NCI-H748 treated with DMSO at 0.1 percent for 48 hours (cell line): ENCODE measurements at places on chromosomes 6 and 20.
A peak's percentile ranks its signal among the peaks of the same experiment; 100 is the strongest.

DNA sequence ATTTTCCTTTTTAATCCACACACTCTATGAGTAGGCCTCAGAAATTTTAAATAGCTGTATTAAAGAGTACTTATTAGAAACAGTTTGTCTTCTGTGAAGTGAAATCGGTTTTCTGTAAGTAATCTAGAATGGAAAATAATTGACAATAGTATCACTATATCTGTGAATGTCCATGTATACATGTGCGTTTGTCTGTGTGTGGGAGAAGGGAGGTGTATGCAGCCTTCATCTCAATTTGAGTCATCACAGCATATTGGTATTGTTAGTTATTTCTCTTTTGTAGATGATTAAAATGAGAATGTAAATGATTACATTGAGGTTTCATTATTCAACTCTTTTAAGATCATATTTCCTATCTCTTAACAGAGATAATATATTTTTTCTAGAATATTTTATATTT lies 206.0 kb downstream of the EYS start:
- no peak for DNase-seq

GRCh38 chr20:23147647-23147963 lies 61.5 kb upstream of the CD93 start:
- DNase-seq, result no peak

DNA sequence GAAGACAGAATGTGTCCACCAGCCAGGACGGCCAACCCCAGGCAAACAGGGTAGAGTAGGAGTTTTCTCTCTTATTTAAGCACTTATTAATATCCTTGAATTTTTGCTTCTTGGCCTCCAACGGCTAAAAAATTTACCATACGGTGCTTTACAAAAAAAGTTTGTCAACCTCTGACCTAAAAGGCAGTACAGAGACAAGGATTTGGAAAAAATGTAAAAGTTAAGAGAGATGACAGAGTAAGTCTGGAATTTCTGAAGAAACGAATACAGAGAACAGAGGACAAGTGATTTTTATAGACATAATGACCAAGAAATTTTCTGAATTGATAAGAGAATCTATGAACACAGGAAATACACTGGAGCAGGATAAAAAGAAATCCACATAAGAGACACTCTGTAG lies 10.2 kb downstream of the OSER1 start:
- DNase-seq, result no peak

DNA sequence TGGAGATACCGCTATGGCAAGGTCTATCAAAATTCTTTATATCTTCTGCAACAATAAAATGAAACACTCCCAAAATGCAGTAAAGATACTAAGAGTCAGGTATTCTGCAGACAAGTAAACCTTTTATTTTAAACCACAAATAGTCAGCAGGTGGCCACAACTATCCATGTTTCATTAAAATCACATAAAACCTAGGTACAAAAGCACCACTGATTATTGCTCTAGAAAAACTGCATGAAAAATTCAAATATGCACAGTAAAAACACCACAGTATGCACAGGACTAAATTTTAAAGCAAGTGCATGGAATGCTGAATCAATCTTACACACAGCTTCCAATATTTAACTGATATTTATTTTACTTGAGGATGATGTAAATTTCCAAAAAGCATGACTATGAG lies 33.3 kb downstream of the HMGN3 start:
- DNase-seq, result no peak

DNA sequence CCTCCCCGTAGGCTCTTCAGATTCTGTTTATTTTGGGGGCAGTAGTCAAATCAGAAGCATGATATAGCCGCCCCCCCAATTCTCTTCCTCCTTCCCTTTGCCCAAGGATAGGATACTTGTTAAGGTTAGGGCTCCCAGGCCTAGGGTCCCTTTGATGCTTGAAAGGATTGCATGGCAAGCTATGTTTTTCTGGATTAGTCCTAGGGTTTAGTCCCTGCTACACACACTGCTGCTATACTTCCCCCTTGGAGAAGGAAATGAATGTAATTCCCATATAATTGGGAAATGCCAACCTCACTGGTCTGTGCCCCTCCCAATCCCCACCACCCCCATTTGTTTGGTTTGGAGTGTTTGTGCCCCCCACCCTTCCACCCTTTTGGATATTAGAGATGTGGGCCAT lies 62.8 kb downstream of the ZFAND3 start:
- no peak for DNase-seq

DNA sequence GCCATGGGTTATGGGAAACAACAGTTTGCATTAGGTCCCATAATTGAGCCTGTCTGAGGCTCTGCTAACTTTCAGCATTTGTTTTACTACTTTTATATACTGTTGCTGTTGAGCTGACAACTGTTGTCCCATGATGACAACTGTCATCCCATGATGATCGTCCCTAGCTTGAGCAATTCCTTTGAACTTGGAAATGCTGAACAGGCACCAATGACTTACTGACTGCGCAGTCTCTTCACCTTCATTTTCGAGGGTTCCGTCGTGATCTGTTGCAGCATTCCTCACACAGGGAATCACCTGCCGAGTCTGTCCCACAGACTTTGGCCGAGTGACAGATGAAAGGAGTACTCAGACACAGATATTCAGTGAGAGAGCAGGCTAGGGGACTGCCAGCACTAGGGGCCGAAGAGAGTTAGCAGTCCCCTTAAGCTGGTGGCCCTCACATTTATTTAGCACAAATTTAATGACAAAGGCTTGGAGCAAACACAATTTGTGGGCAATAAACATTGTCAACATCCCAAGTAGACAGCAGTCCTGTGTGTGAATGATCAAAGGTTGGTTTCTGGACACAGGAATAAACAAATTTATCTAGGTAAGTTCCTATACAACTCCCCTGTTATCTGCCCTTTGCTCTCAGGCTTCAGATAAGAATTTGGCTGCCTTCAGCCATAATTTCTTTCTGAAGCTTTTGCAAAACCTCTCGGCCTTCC lies 10.0 kb upstream of the TBC1D20 start:
- no peak for DNase-seq

- DNase-seq, result no peak
Measured at GRCh38 chr6:146868671-146869209, 270.0 kb downstream of the ADGB start.

GRCh38 chr20:60817891-60818290 lies 434.2 kb upstream of the CDH4 start:
- no peak for DNase-seq

DNA sequence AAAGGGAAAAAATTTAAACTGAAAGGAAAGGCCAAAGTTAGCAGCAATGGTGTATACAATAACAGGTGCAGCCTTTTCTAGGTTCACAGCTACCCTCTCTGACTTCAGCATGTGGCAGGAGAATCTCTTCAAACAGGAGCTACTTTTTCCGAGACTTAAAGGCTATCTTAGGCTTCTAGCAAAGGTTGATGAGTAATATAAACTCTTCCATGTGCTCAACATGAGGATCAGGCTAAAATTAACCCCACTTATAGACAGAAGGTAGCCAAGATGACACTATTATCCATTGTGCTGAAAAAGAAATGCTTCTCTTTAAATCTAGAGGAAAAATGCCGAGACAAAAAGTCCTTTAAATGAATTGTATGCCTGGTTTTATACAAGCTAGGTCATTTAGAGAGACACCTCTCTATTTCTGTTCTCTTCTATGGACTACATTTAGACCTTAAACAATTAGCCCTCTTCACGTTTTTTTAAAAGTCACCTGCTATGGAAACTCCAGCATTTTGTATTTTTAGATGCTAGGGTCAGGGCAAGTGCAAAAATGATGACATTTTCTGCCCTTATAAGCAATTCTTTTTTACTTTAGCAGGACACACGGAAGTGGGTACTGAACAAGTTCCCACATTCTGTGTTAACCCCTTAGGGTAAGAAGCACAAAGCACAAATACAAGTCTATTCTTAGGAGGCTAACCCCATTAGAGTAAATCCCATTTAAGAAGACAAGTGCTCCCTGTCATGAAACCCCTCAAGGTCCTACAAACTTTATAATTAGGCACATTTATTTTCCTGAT lies 216.8 kb upstream of the CITED2 start:
- no peak for DNase-seq

GRCh38 chr20:24523661-24524060 lies 54.2 kb downstream of the SYNDIG1 start:
- DNase-seq, result no peak

GRCh38 chr20:63738687-63739129 lies 868 bp upstream of the SLC2A4RG start:
- no peak for DNase-seq

GRCh38 chr20:44582311-44583025 lies at the start of gene PKIG:
Gene PKIG (plus strand): TSS chr20:44582579. CDS start chr20:44614557, 31,978 bp downstream.
- no peak for DNase-seq

GRCh38 chr20:38730989-38731737 lies 6.9 kb downstream of the SLC32A1 start:
- DNase-seq, result peak; percentile 7
